ENCODE measurements at places on chromosomes 2 and 18.
A peak's percentile ranks its signal among the peaks of the same experiment; 100 is the strongest.

- DNase-seq, result no peak
Observed at GRCh38 chr2:177599139-177599688, 206.6 kb downstream of the AGPS start.

- DNase-seq, result no peak
Observed at GRCh38 chr2:48112911-48113680, 206.8 kb upstream of the FBXO11 start.

DNA sequence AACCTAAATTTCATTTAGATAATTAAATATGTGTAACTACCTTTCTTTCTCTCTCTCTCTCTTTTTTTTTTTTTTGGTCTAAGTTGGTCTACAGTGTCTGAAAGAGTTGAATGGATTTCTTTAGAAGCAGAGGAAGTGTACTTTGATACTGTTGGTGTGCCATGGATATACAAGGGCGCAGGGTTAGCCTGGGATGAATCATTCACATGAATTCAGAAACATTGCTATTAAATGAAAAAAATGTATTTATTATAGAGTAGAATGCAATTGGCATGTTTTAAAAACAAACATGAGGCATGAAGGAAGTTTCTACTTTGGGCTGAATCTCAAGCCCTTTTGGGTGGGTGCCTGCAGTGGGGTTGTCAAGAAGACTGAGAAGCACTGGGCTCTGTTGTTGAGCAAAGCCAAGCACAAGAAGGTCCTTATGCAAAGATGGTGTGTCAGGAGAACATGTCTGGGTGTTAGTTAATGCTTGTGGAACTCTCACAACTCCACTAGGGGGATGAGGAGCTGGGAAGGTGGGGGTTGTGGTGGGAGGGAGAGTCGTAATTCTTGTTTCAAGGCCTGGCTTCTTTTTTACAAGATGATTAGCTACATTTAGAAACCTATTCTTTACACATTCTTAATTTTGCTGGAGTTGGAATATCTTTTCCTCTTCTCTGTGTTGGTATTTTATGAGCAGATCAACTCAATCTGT lies 57.9 kb downstream of the LYPD6 start:
- DNase-seq, result no peak

DNA sequence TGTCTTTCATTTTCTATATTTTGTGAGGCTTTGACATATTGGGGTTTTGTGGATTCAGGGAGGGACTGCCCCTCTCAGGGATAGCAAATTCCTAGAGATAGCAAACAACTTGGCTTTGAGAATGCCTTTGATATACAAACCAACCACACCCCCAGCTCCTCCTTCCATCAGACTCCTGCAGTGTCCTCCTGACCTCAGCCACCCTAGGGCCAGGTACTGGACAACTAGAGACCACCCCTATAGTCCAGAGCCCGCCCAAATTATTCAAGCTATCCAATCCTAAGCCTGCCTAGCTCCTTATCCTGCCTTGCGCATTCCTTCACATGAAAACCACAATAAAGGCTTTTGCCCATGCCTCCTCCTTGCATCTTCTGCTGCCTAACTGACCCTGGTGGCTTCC lies 22.9 kb upstream of the STAM2 start:
- DNase-seq, result no peak

- no peak for DNase-seq
Observed at GRCh38 chr18:3513481-3513880, 63.5 kb downstream of the TGIF1 start.

- DNase-seq, result no peak
Observed at GRCh38 chr2:210568108-210568507, 11.7 kb downstream of the CPS1 start.

- no peak for DNase-seq
Observed at GRCh38 chr2:179097131-179097530, 47.2 kb upstream of the CCDC141 start.

DNA sequence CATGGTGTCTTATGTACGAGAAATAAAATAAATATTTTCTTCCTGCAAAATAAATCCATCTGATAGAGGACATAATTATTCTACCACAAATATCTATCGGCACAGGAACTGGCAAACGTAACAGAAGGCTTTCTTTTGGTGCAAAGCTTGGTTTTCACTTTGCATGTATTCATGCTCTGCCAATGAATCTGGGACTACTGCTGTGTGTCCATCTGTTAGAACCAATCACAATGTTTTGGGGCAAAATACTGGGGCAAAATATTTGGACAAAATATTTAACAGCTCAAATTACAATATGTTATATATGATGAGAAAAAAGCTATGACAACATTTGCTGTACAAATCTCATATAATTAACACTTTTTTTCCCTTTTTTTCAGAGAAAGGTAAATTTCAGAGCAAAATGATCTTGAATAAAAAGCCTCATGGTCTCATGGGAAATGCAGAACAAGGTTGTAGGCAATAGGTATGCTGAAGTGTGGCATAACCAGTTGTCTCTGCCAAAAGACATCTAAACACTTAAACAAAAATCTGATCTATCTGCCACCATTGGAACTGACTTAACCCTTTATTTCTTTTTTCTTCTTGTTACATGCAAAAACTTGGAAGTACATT lies 923.2 kb downstream of the CPS1 start:
- DNase-seq, result no peak

DNA sequence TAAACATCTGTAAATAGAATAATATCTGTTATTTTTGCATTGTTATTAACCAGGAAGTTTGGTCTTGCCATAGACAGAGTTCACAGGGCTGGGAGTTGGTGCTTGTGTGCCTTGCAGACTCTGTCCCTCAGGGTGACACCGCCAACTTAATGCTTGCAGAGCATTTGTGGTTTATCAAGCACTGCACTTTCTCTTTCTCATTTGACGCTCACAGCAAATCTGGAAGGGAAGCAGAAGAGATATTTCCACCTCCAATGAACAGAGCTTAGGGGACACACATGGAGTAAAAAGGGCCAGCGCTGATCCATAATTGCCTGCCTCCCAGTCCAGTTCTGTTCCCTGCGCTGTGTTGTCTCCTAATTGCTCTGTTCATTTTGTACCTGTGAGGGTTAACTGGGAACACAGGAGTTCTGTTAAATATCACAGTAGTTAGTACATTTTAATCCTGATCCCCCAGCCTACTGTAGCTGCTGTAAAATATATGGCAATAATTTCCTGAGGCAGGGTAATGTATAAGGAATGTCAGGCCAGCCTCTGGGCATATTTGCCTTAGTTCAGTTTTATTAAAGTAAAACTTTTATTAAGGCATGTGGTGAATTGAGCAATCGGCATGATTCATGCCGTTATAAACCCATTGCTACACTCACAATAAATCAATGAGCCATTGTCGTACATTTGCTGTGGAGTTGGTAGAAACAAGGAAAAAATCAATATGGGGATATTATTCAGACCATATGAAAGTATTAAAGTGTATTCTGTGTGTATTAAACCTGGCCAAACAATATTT lies 182.5 kb upstream of the OSR1 start:
- no peak for DNase-seq

- DNase-seq, result no peak
Observed at GRCh38 chr18:76174451-76174850, 320.6 kb downstream of the ZNF516 start.

- peak; percentile 60 for DNase-seq
Observed at GRCh38 chr2:45919711-45920111, 268.2 kb downstream of the PRKCE start.

GRCh38 chr2:121351521-121352318 lies 66.7 kb upstream of the TFCP2L1 start:
- no peak for DNase-seq

GRCh38 chr2:203077451-203077850 lies 62.8 kb downstream of the NBEAL1 start:
- DNase-seq, result no peak

GRCh38 chr2:227862227-227862740 lies 9.1 kb upstream of the DAW1 start:
- DNase-seq, result no peak

DNA sequence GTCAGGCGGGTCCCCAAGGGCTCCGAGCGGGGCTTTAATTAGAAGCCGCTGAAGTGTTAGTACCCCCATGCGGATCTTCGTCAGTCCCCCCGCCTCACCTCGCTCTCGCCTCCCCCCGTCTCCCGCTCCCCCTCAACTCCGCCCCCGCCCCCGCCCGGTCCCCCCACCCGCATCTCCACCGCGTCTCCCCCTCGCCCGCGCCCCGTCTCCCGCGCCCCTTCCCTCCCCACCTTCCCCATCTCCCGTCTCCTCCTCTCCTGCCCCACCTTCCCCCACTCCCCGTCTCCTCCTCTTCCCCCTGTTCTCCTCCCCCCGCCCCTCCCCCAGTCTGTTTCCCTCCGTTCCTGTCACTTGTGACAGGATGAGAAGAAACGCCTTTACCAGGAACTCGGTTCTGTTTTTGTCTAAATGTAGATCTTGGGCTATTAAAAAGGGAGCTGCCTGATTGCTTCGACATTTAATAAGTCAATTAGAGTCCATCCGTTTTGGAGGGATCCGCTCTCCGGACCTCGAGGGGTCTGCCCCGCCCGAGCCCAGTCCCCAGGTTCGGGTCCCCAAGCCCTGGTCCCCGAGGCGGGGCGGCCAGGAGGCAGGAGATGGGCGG lies 969 bp upstream of the ALKAL2 start:
- no peak for DNase-seq

GRCh38 chr18:26462355-26462754 lies 86.0 kb downstream of the KCTD1 start:
- DNase-seq, result no peak

- DNase-seq, result no peak
Observed at GRCh38 chr2:204909791-204910190, 364.5 kb downstream of the PARD3B start.

DNA sequence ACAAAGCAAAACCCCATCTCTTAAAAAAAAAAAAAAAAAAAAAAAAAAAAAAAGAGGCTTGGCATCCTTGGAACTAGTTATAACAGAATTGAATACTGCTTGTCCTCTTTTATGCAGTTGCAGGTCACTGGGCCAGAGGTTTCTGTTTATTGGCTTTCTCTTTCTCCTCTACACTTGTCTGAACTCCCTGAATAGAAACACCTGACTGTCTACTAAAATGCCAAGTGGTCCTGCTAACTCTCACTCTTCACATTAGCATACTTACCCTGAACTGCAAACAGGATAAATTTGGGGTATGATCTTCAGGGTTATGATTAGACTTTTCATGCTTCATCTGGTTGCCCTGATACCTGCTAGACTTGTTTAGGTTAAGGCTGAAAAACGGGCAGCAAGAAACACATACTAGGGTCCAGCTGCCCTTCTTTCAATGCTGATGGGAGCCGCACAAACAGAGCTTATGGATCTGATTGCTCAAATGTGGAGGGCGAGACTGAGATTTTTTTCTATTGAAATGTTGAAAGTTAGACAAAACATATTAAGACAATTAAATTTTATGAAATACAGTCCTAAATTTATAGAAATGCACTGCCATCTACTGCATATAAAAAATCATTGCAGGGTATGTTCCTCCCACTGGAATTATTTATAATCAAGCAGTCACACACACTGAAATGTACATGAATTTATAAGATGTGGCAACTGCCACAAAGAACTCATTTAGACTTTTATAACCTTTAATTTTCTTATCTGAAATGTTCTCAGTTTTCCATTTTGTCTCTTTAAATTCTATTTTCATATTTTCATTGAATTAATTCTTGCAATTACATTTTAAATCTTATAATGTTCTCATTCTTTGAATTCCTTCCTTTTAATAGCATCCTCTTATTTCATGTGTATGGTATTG lies 40.8 kb downstream of the GTF3C3 start:
- DNase-seq, result no peak

GRCh38 chr2:109473616-109474318 lies 140.0 kb downstream of the SEPTIN10 start:
- no peak for DNase-seq

DNA sequence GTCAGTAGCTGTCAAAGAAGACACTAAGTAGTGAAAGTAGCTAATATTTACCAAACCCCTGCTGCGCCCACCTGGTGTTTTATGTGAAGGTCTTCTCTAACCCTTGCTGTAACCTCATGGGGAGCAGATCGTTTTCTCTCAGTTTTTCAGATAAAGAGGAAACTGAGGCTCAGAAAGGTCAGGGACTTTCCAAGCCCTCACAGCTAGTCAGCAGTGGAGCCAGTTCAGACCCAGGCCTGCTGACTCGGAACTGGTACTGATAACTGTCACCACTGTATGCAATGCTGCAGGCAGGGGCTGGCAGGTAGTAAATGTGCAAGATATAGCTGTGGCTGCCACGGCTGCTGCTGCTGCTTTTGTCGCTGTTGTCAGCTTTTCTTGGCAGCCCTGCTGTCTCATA lies 69.1 kb downstream of the LRRFIP1 start:
- no peak for DNase-seq

- no peak for DNase-seq
Observed at GRCh38 chr2:240614391-240614790, 10.9 kb upstream of the GPR35 start.

DNA sequence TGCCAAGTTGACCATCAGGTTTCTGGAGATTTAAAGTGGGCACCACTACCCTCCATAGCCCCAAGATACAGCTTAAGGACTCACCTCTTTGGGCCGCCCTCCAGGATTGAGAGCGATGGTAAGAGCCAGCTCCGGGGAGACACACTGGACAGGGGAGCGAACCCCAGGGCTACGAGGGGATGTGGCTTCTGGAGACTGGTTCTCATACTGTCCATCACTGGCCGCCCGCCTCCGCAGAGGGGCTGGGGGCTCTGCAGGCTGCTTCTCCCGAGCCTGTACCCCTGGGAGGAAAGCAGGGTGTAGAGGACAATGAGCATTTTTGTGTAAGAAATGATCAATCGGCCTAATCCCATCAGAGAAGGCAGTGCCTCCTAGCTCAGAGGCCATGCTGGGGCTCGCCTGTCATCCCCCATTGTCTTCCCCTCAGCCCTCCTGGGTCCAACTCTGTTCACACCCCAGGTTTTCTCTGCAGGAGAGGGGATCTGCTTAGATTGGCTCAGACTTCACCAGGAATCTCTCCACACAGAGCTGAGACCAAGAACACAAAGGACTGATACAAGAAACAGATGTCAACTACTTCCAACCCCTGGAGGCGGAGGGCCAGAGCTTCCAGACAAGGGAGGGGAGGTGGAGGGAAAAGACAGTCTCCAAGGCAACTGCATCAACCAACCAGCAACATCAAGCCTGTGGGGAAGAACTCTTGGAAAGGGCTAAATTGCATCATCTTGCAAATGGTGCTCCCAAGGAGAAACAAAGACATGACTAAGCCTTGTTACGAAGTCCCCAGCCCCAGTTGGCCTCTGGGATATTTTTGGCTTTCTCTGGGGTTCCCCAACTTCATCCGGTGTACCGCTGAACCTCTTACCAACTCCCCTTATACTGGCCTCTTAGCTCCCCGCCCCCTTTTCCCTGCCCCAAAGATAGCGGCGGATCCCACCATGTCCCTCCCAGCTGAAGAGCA lies 166.6 kb downstream of the TNS1 start:
- DNase-seq, result peak; percentile 70

- no peak for DNase-seq
Observed at GRCh38 chr2:144937910-144938709, 418.2 kb upstream of the ZEB2 start.

- DNase-seq, result no peak
Observed at GRCh38 chr18:58098706-58099105, 54.7 kb downstream of the NEDD4L start.

DNA sequence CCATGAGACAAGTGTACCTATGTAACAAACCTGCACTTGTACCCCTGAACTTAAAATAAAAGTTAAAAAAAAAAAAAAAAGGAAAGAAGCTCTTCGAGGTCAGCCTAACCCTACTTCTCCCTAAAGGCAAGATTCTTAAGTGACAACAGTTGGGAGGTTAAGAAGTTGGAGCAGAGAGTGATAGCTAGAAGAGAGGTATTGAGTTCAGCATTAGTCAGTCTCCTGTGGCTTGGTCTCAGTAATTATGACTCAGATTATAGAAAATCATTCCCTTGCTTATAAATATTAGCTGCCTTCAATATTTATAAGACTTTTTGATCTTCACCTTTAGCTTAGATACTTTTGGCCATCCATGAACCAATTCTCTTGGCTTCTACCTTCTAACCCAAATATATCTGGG lies 926.8 kb upstream of the SLC39A10 start:
- DNase-seq, result no peak
